Occipital lobe (tissue), 3 donors: ENCODE measurements at places on chromosomes 7 and 10. TPM values are rescaled to one million over a fixed set of nuclear protein-coding genes. Genes with fewer than 3 reads are reported as not detected.

- no peak for DNase-seq
Observed at GRCh38 chr7:68074242-68074641, 1077.6 kb downstream of the TYW1 start.

DNA sequence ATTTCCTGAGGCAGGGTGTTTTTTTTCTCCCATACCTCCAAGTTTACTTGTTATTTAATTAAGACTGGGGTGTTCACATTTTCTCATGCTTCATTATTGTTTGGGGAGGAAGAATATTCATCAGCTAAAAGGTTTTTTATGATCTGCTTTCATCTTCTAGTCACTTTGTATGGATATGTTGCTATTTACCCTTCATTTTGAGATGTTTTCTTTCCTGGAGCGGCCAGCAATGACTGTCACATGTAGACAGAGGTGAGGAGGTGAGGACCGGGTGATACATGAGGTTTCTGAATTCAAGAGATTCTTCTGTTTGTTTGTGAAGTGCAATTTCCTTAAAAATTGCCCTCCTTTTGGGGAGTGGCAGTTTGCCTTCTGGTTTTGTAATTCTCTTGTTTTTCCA, 261.8 kb upstream of the BMPER start:
- no peak for DNase-seq

DNA sequence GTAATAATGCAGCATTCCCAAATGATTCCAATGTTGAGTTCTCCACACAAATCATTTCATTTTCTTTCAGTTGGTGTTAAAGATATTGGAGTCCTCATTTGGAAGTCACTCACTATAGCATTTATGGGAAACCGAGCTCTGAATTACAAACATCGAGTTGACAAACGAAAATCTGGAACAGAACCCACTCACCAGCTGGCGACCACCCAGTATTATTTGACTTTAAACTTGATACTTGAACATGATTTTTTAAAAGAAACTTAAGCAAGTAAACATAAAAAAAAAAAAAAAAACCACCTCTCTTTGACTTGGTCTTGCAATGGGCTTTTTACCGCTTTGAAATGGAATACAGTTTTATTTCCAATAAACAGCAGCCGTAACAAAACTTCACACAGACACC, 576.6 kb upstream of the C7orf33 start:
- no peak for DNase-seq

DNA sequence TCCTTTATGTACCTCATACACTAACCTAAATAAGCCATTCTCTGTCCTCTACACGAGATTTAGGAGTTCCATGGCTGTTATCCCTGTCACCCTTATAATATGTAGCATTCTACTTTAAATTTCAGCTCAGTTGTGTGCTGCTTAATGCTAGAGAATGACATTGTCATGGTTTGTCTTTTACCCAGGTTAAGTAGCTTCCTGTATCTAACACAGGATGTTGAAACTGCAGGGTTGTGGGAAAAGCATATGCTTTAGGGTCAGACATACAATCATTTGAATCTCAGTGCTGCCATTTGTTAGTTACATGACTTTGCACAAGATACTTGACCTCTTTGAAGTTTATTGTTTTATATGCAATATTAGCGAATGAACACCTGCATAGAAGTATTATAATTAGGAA, 235.1 kb upstream of the CACNA2D1 start:
- DNase-seq: no peak

DNA sequence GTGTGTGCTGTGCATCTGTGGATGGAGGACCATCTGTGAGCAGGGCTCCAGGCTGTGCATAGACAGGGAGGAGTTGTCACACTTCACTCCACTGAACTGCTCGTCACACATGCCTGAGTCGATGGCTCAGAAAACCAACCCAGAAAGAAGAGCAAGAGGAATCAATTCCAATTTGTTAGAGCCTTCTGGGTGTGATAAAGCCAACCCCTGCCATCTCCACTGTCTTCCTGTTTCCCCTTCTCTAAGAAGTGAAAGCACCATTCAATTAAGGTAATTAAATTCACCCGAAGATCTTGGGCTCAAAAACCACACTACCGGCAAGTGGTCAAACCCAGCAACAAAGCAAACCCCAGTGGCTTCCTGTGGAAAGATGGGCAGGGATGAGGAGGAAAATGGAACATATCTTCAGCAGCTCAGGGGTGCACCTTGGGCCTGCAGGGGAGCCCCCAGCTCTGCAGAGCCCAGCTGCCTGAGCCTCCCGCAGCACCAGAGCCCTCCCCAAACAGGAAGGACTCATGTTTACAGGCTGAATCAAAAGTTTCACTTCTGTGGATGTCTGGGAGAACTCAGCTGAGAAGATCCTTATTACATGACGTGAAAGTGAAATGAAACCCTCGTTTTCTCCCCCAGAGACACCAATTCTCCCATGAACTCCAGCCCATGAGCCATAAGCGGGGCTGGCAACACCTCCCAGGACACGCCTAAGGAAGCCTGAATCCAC, 10.9 kb downstream of the C10orf71 start:
- no peak for DNase-seq

Gene CCZ1
- 63.2 TPM for total RNA-seq
